ENCODE measurements at places on chromosomes 2 and 18. TPM values are rescaled to one million over a fixed set of nuclear protein-coding genes. Genes with fewer than 3 reads are reported as not detected.

The GRB14 gene
- 8.8 TPM for total RNA-seq

GRCh38 chr18:63207835-63208234, 111.7 kb downstream of the BCL2 start:
- H3K27ac ChIP-seq = no peak overlapping the region
- no peaks in the 10 kb centered on the region for H3K27me3 ChIP-seq
- H3K36me3 ChIP-seq = no peaks in the 10 kb centered on the region
- no peak overlapping the region for H3K4me3 ChIP-seq
- DNase-seq = no peak

The CXCR1 gene
- not detected for total RNA-seq

- peaks cover 6% of the 10 kb centered on the region for H3K4me1 ChIP-seq
- H3K27ac ChIP-seq = no peak overlapping the region
- H3K4me3 ChIP-seq = peak overlapping the region; percentile 81
- peak; percentile 66 for DNase-seq
Measured at GRCh38 chr2:181456660-181457120, 496 bp upstream of the ITGA4 start.

GRCh38 chr2:73268830-73269685, 15.2 kb downstream of the FBXO41 start:
- peaks cover 4% of the 10 kb centered on the region for H3K36me3 ChIP-seq
- H3K4me1 ChIP-seq = no peaks in the 10 kb centered on the region
- H3K27me3 ChIP-seq = peaks cover 53% of the 10 kb centered on the region
- H3K4me3 ChIP-seq = peak overlapping the region; percentile 79

DNA sequence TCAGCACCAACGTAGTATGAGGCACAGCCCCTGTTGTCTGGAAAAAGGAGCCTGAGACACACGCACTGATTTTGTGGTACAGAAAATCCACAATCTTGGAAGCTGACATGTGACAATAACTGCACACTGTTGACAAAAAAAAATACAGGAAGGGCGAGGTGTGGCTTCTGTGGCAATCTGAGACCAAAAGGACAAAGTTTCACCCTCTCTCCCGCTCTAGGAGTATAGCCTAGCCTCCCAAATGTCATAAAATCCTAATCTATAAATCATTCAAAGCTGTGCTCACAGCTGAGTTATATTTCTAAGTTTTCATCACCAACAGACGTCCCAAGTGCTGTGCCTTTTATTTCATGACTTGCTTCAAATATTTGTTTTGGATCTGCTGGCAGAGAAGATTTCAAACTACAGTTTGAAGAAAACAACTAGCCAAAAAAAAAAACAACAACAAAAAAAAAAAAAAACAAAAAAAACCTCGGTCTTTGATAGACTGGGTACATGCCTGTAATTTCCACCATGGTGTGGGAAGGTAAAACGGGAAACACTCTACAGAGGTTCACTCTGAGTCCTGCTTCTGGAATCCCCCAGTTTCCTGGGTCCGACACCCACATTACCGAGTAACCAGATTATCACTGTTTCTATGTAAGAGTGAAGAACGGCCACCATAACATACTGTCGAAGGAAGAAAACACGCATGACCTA, 61.0 kb downstream of the C2orf76 start:
- no peak overlapping the region for H3K4me3 ChIP-seq
- no peaks in the 10 kb centered on the region for H3K4me1 ChIP-seq
- no peaks in the 10 kb centered on the region for H3K27me3 ChIP-seq
- no peak for DNase-seq

The GPR75 gene
- 4.1 TPM for total RNA-seq

DNA sequence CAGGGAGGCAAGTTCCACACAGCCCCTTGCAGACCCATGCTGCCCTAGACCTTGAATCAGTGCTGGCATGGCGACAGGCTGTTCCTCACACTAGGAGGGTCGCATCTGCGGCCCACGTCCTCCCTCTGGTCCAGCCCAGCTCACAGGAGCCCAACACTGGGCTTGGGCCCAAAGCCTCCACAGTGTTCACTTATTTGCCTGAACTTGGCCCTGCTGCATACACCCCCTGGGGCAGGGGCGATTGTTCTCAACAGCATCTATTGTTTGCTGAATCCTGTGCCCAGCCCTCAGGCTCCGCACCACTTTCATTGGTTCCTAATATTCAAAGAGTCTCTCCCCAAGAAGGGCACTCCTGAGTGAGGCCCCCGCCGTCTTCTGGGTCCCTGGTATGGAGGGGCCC, 90.7 kb downstream of the ZBTB7C start:
- H3K4me1 ChIP-seq = peaks cover 8% of the 10 kb centered on the region
- no peak overlapping the region for H3K27ac ChIP-seq
- DNase-seq = no peak
- H3K4me3 ChIP-seq = no peak overlapping the region
- no peaks in the 10 kb centered on the region for H3K36me3 ChIP-seq

The SLC19A3 gene
- 6.4 TPM for total RNA-seq

DNA sequence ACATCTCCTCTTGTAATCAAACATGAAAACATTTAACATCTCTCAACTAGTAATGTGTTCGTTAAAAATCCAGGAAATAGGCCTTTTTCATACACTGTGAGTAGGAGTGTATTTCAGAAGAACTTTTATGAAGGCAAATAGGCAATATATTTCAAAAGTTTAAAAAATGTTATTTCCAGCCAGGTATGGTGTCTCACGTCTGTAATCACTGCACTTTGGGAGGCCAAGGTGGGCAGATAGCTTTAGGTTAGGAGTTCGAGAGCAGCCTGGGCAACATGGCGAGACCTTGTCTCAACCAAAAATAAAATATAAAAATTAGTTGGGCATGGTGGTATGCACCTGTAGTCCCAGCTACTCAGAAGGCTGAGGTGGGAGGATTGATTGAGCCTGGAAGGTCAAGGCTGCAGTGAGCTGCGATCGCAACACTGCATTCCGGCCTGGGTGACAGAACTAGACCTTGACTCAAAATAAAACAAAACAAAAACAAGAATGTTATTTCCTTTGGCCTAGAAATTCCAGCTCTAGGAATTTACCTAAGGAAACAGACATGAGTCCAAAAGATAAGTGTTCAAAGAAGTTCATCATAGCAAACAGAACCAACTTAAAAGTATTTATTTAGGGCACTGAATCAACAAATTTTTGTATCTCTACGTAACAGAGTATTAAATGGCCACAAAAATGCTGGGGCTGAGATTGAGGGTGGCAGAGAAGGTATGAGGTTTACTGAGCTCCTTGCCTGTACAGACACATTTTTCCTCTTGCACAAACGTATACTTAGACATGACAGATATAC, 14.9 kb downstream of the RBKS start:
- no peak for DNase-seq
- no peak overlapping the region for H3K27ac ChIP-seq
- no peaks in the 10 kb centered on the region for H3K27me3 ChIP-seq
- H3K4me1 ChIP-seq = no peaks in the 10 kb centered on the region

- H3K27me3 ChIP-seq = no peaks in the 10 kb centered on the region
- H3K4me3 ChIP-seq = no peak overlapping the region
- no peak for DNase-seq
- H3K4me1 ChIP-seq = no peaks in the 10 kb centered on the region
Measured at GRCh38 chr2:164495491-164496223, 125.6 kb downstream of the GRB14 start.

The DSG1 gene
- 40.8 TPM for total RNA-seq

GRCh38 chr2:230757476-230757875, 44.8 kb downstream of the CAB39 start:
- DNase-seq = no peak
- no peak overlapping the region for H3K4me3 ChIP-seq
- H3K27me3 ChIP-seq = no peaks in the 10 kb centered on the region
- H3K27ac ChIP-seq = no peak overlapping the region
- H3K4me1 ChIP-seq = peaks cover 5% of the 10 kb centered on the region

Data from type B pancreatic cell (in vitro differentiated cells).